Endothelial cell of umbilical vein (primary cell): ENCODE measurements at places on chromosomes 1 and 21. TPM values are rescaled to one million over a fixed set of nuclear protein-coding genes. Genes with fewer than 3 reads are reported as not detected.

Gene MYCL
- 1.3 and 1.5 TPM in 2 replicates for polyA plus RNA-seq

Gene LCE1C
- not detected in 2 replicates for polyA plus RNA-seq

Gene NEXN
- polyA plus RNA-seq = 0.89 and 1.0 TPM in 2 replicates

Gene DMBX1
- not detected in 2 replicates for polyA plus RNA-seq

Gene CRABP2
- 0.21 and 0.32 TPM in 2 replicates for polyA plus RNA-seq

Gene EFCAB7
- polyA plus RNA-seq = 0.88 and 1.4 TPM in 2 replicates

Gene DDR2
- polyA plus RNA-seq = 20.0 and 27.8 TPM in 2 replicates

Gene TFF1
- polyA plus RNA-seq = not detected in 2 replicates

Gene FAM151A
- polyA plus RNA-seq = not detected in 2 replicates

Gene LGALS8
- 36.7 and 45.6 TPM in 2 replicates for polyA plus RNA-seq

GRCh38 chr1:156124557-156125483 is 10.3 kb downstream of the LMNA start:
- DNase-seq = no peak
- no peaks in the 10 kb centered on the region for H3K36me3 ChIP-seq
- H3K4me3 ChIP-seq = no peak overlapping the region
- no peaks in the 10 kb centered on the region for H3K27me3 ChIP-seq

DNA sequence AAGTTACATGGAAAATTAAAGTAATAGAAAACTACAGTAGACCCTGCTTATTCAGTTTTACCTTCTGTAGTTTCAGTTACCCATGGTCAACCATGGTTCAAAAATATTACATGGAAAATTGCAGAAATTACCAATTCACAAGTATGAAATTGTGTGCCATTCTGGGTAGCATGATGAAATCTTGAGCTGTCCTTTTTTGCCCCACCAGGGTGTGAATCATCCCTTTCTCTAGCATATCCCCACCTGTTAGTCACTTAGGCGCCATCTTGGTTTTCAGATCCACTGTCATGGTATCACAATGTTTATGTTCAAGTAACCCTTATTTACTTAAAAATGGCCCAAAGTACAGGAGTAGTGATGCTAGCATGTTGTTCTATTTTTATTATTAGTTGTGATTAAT is 3.5 kb upstream of the LRIF1 start:
- peaks cover 11% of the 10 kb centered on the region for H3K4me1 ChIP-seq
- no peaks in the 10 kb centered on the region for H3K36me3 ChIP-seq
- H3K4me3 ChIP-seq = no peak overlapping the region

DNA sequence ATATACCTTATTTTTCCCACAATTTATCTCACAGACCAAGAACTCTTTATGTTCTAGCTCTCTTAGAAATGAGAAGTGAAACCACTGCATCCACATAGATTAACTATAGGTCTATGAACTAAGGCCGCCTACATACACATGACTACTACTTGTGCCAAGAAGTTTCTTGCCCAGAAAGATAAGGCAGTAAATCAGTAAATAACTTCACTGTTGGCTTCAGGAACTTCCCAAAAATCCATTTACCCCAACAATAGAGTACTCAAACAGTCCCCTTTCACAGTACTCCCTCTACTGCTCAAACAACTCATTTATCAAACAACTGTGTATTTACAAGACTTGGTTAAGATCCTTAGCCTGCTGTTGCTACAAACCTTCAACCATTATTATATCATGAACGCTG is 96.5 kb downstream of the NME7 start:
- no peak for DNase-seq
- no peak overlapping the region for H3K27ac ChIP-seq
- no peak overlapping the region for H3K4me3 ChIP-seq
- no peaks in the 10 kb centered on the region for H3K4me1 ChIP-seq

DNA sequence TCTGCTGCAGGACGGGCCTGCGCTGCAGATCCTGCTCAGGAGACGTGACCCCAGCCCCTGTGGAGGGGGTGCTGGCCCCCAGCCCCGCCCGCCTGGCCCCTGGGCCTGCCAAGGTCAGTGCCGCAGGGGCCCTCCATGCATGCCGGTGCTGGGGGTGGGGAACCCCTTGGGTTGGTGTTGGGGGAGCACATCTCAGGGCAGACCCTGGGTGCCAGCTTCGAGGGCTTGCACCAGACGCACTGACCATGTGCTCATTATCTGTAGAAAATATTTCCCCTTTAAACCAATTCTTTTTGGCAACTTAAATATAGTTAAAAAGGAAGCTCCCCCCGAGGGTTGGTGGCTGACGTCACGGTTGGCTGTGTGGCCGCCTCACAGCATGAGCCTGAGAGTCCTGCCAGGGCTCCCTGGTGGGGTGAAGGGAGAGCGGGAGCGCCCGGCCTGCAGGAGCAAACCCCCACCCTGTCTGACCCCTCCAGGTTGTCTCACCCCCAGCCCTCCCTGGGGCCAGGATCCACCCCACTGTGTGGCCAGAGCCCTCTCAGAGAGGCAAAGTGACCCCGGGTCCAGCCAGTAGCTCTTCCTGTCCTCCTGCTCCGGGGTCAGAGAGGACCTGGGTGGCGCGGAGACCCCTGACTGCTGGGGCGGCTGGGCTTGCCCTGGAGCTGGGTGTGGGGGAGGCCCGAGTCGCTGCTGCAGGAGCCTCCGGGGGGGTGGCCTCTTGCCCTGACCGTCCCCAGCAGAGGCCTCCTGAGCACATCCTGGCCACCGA is 5.3 kb upstream of the PFKL start:
- no peak overlapping the region for H3K4me3 ChIP-seq
- no peak for DNase-seq
- H3K27me3 ChIP-seq = no peaks in the 10 kb centered on the region
- H3K27ac ChIP-seq = no peak overlapping the region

DNA sequence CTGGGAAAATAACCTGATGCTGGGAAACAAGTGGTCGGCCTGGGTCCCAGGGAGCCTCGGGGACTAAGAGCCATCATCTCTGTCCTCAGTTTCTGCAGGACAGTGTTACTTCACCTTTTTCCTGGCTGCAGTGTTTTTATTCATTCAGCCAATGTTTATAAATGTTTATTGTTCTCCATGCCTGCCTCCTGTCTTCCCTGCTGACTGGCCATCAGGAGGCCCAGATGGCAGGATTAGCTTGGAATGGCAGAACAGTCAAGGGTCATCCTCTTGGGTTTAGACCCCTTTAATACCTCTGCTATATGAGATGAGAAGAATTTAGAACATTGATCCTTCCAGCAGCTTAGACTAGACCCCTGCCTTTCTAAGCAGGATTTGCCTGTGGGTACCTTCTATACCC is 13.3 kb downstream of the MAPKAPK2 start:
- no peaks in the 10 kb centered on the region for H3K36me3 ChIP-seq
- no peak overlapping the region for H3K4me3 ChIP-seq
- peaks cover 12% of the 10 kb centered on the region for H3K4me1 ChIP-seq
- no peak for DNase-seq
- no peaks in the 10 kb centered on the region for H3K27me3 ChIP-seq
- no peak overlapping the region for H3K27ac ChIP-seq

GRCh38 chr1:226814751-226815537 is 55.5 kb upstream of the PSEN2 start:
- peak; percentile 96 for DNase-seq
- no peak overlapping the region for H3K4me3 ChIP-seq
- H3K27ac ChIP-seq = peak overlapping the region; percentile 95
- H3K36me3 ChIP-seq = no peaks in the 10 kb centered on the region

- H3K27me3 ChIP-seq = no peaks in the 10 kb centered on the region
- no peak overlapping the region for H3K4me3 ChIP-seq
- H3K27ac ChIP-seq = no peak overlapping the region
- H3K36me3 ChIP-seq = no peaks in the 10 kb centered on the region
These were observed 44.1 kb downstream of the NIBAN1 start for GRCh38 chr1:184930232-184930631.

DNA sequence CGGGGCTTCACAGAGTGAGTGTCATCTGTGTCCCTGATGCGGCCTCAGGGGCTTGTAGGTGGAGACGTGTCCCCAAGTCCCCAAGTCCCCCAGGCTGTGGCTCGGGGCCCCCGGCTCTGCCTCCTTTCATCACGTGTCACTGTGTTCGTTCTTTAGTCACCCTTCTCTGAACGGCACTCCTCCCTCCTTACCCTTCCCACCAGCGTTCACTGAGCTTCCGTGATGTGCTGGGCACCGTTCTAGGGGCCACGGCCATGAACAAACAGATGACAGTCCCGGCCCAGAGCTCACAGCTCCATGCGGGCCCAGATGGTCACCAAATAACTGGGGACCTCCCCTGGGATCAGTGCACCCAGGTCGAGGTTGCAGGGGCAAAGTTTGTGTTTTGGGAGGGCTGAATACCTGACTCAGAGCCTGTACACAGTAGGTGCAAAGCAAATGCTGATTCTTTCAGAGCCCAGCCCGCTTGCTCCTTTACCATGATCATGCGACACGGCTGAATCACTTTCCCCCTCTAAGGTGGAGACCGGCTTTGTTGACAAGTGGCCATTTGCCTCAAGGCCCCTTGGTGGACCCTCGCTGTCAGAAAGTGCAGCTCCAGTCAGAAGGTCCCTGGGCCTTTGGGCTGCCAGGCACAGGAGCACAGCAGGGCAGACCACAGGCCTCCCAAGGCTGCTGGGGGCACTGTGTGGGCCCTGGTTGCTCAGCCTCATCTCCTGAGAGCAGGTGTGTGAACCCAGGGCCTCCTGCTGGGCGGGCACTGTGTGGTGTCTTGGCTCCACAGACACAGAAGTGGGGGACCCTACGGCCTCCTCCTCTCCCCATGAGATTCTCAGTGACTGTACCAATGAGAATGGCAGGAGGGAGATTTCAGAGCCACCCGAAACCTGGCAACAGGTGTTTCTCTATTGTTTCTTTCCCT is 592.5 kb downstream of the PTPRU start:
- H3K27me3 ChIP-seq = no peaks in the 10 kb centered on the region
- H3K36me3 ChIP-seq = no peaks in the 10 kb centered on the region
- no peak overlapping the region for H3K4me3 ChIP-seq

GRCh38 chr1:155339515-155340097 is 18.9 kb downstream of the RUSC1 start:
- DNase-seq = no peak
- no peak overlapping the region for H3K4me3 ChIP-seq
- H3K36me3 ChIP-seq = peaks cover 5% of the 10 kb centered on the region
- no peaks in the 10 kb centered on the region for H3K4me1 ChIP-seq
- no peak overlapping the region for H3K27ac ChIP-seq

GRCh38 chr1:28136169-28136921 is 40.1 kb downstream of the PTAFR start:
- H3K4me1 ChIP-seq = no peaks in the 10 kb centered on the region
- H3K36me3 ChIP-seq = no peaks in the 10 kb centered on the region
- H3K27me3 ChIP-seq = no peaks in the 10 kb centered on the region
- no peak overlapping the region for H3K27ac ChIP-seq
- H3K4me3 ChIP-seq = no peak overlapping the region
- no peak for DNase-seq

DNA sequence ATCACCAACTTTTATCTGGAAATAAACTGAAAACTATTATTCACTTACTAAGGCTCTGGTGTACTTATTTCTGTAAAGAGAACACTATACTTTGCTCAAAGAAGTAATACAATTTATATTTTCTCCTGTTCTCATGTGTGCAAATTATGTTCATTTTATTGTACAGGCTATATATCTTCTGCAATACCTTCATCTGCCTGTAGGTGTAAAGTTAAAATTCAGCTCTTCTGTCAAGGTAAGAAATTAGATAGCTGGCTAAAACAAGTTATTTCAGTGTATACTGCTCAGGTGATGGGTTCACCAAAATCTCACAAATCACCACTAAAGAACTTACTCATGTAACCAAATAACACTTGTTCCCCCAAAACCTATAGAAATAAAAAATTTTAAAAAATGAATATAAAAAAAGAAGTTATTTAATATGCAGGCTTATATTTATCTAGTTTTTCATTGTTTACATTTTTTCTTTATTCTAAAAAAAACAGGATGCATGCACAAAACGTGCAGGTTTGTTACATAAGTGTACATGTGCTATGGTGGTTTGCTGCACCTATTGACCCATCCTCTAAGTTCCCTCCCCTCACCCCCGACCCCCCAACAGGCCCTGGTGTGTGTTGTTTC is 81.5 kb downstream of the PTGER3 start:
- peak; percentile 17 for DNase-seq
- no peak overlapping the region for H3K4me3 ChIP-seq
- no peaks in the 10 kb centered on the region for H3K36me3 ChIP-seq
- H3K4me1 ChIP-seq = no peaks in the 10 kb centered on the region
- H3K27me3 ChIP-seq = no peaks in the 10 kb centered on the region

GRCh38 chr1:225877580-225877979 is 4.6 kb downstream of the TMEM63A start:
- DNase-seq = peak; percentile 60
- H3K36me3 ChIP-seq = no peaks in the 10 kb centered on the region
- H3K4me3 ChIP-seq = no peak overlapping the region
- no peak overlapping the region for H3K27ac ChIP-seq
- H3K27me3 ChIP-seq = no peaks in the 10 kb centered on the region

- H3K36me3 ChIP-seq = no peaks in the 10 kb centered on the region
- H3K4me1 ChIP-seq = no peaks in the 10 kb centered on the region
- DNase-seq = no peak
- H3K4me3 ChIP-seq = no peak overlapping the region
- H3K27me3 ChIP-seq = no peaks in the 10 kb centered on the region
- no peak overlapping the region for H3K27ac ChIP-seq
These were observed 67.4 kb upstream of the ZNF326 start for GRCh38 chr1:89927478-89927877.

DNA sequence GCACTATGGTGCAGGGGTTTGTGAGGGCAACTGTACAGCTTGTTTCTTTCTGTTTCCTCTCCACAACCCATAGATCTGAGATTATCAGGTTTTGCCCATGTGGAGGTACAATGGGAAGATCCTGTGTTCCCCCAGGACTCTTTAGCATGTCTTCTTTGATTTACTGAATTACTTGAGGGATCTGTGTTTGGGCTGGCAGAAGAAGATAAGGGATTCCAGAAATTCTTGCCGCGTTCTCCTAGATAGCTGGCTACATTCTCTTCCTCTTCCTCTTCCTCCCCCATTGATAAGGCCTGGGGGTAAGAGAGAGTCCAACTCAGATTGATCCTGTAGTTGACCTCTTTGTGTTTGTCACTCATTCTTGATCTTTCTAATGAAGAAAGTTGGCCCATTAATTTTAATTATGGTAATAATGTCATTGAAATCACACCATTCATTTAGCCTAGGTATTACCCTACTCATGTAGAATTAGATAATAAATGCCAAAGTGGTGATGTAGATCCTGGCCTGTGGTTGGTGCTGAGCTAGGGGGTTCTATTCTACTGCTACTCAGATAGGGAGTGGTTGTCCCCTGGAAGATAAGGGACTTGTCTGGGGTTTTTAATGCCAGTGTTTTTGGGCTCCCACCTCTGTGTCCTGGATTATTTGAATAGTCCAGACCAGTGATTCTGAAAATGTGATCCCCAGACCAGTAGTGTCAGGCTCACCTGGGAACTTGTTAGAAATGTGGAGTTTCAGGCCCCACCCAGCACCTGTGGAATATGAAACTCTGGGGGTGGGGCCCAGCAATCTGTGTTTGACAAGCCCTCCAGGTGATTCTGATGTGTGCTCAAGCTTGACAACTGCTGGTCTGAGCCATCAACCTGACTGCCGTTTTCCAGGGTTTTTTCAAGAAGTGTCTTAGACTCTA is 122.2 kb downstream of the NOS1AP start:
- peaks cover 45% of the 10 kb centered on the region for H3K4me1 ChIP-seq
- H3K4me3 ChIP-seq = no peak overlapping the region
- no peaks in the 10 kb centered on the region for H3K27me3 ChIP-seq
- H3K36me3 ChIP-seq = no peaks in the 10 kb centered on the region
- DNase-seq = peak; percentile 59
